Endothelial cell (in vitro differentiated cells): ENCODE measurements at places on chromosomes 1 and 21.

- no peak for DNase-seq
These were observed 18.7 kb upstream of the LBR start for GRCh38 chr1:225446595-225446960.

DNA sequence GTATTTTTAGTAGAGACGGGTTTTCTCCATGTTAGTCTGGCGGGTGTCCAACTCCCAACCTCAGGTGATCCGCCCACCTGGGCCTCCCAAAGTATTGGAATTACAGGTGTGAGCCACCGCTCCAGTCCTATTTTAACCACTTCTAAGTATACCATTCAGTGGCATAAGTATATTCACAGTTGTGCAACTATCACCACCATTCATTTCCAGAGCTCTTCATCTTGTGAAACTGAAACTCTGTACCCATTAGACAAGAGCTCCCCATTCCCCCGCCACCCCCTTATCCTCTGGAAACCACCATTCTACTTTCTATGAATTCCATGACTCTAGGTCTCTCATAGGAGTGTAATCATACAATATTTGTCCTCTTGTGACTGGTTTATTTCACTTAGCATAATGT is 40.2 kb upstream of the CAMTA1 start:
- DNase-seq, result no peak

GRCh38 chr1:214281720-214282629 is 1.0 kb downstream of the SMYD2 start:
- no peak for DNase-seq

DNA sequence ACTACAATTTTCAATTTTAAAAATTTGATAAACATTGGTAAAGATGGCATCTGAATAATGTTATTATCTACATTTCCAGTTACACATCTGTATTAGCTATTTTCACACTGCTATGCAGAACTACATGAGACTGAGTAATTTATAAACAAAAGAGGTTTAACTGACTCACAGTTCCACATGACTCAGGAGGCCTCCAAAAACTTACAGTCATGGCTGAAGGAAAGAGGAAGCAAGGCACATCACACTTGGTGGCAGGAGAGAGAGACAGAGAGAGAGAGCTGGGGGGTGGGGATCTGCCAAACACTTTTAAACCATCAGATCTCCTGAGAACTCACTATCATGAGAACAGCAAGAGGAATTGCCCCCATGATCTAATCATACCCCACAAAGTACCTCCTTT is 850.0 kb downstream of the LTN1 start:
- no peak for DNase-seq

DNA sequence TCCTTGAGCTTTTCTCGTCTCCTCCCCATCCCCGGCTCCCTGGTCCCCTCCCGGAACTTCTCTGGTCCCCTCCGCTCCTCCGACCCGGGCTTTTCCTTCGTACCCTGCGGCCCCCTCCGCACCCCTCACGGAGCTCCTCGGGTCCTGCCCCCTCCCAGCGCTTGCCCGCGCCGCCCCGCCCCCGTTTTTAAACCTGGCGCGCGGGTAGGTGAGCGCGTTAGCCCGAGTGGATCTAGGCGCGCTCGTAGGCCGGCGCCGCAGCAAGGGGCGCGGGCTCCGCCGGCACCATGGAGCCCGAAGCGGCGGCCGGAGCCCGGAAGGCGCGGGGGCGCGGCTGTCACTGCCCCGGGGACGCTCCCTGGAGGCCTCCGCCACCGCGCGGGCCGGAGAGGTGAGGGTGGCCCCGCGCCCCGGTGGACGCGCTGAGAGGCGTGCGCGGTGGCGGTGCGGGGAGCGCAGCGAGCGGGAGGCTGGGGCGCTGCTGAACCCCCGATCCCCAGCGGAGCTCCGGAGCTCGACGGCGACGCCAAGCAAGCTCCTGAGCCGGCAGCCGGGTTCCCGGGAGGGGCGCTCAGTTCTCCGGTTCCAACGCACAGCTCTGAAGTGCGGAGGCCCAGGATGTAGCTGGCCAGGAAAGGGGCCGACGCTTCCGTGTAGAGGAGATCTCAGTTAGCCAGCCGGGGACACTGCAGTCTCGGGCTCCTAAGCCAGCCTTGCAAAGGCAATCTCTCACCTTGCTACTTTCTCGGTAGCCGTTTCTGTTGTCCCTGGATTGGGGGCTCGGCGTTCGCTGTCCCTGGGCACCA is at the start of gene RIPPLY3:
Gene RIPPLY3, plus strand, starts transcription at position 217 of the 806 bp plus-strand sequence. Its CDS starts 71 bp downstream, at position 288.
- peak; percentile 52 for DNase-seq

GRCh38 chr1:213399695-213400094 is 348.7 kb downstream of the RPS6KC1 start:
- DNase-seq, result no peak

GRCh38 chr1:43706598-43707189 is 642 bp upstream of the ST3GAL3 start:
- DNase-seq, result peak; percentile 31

DNA sequence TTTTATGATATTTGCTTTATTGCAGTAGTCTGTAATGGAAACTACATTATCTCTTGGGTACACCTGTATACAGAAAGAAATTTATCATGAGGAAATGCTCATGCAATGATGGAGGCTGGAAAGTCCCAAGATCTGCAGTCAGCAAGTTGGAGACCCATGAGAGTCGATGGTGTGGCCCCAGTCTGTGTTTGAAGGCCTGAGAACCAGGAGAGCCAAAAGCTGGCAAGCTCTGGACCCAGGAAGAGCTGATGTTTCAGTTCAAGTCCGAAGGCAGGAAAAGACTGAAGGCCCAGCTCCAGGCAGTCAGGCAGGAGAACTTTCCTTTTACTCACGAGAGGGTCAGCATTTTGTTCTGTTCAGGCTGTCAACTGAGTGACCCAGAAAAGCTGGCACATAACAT is 42.2 kb downstream of the B3GALT5 start:
- no peak for DNase-seq

GRCh38 chr1:79524126-79524525 is 517.6 kb upstream of the ADGRL4 start:
- no peak for DNase-seq

GRCh38 chr1:155984341-155984740 is 6.0 kb upstream of the ARHGEF2 start:
- DNase-seq, result no peak

DNA sequence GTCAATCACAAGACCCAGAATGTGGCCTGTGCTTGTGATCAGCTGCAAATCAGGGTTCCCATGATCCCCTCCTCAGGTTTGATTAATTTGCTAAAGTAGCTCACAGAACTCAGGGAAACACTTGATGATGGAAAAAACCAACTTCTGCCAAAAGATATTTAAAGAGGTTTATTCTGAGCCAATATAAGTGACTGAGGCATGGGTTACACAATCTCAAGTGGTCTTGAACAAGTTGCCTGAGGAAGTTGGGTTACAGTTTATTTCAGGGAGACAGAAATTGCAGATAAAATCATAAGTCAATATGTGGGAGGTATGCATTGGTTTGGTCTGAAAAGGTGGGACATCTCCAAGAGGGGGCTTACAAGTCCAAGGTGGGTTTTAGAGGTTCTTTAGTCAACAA is 243.1 kb downstream of the S1PR1 start:
- DNase-seq, result no peak

- no peak for DNase-seq
These were observed 31.9 kb upstream of the ECE1 start for GRCh38 chr1:21321963-21322680.

- DNase-seq, result no peak
These were observed 2.5 kb downstream of the ETV3 start for GRCh38 chr1:157135646-157136045.

DNA sequence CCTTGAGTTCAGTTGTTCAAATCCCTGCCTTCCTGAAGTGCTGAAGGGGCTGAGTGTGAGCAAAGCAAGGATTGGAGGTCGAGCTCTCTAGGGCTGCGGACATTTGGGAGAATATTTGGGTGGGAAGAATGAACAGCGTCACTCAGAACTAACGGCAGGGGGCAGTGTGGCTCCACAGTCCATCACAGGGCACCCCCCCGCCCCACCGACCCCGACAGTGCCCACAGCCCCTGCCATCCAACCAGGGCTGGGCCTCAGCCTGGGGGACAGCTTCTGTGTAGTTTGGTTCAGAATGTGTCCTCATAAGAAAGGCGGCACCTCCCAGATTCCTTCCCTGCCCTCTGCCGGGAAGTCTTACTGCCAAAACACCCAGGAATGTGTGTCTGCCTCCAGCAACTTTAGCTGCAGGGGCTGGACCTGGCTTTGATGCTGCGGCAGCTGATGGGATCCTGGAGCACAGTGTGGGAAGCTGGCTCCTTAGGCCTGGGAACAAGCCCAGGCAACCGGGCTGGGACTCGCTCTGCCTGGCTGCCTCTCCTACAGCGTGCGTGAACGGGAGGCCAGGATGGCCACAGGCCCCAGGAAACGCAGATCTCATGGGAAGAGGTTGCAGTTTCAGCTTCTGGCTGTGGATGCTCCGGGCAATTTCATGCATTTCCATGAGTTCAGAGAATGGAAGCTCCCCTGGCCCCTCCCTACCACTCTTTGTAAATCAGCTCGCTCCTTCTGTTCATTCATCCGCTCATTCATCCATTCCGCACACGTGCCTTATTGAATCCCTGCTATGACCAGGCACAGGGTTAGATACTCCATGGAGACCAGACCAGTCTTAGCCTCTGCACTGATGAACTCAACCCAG is 104.9 kb upstream of the TMPRSS2 start:
- peak; percentile 74 for DNase-seq

- DNase-seq, result no peak
These were observed 126.0 kb upstream of the NRIP1 start for GRCh38 chr21:15190837-15191236.

GRCh38 chr21:27570306-27570868 is 603.5 kb upstream of the ADAMTS5 start:
- no peak for DNase-seq

DNA sequence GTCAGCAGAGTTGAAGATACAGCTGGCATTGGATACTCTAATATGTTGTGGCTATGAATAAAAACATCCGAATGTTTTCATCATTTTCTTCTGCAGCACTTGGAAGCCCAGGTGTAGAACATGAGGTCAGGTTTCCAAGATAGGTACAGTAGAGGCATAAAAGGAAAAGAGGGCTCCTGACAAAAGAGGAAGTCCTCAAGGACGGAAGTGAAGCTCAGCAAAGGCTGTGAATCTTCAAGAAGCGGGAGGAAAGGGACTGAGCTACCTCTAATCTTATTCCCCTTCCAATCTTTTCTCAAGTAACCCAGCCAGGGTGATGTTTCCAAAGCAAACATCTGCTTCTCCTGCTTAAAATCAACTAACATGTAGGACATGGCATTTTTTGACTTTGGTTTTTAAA is 4.4 kb upstream of the PIK3C2B start:
- no peak for DNase-seq

GRCh38 chr1:8169364-8170058 is 143.4 kb upstream of the ERRFI1 start:
- DNase-seq, result no peak

- no peak for DNase-seq
These were observed 82.1 kb downstream of the ADARB1 start for GRCh38 chr21:45156459-45156858.

GRCh38 chr1:6111571-6111970 is 65.9 kb downstream of the KCNAB2 start:
- DNase-seq, result no peak

GRCh38 chr1:201053155-201053860 is 29.8 kb upstream of the KIF21B start:
- no peak for DNase-seq

DNA sequence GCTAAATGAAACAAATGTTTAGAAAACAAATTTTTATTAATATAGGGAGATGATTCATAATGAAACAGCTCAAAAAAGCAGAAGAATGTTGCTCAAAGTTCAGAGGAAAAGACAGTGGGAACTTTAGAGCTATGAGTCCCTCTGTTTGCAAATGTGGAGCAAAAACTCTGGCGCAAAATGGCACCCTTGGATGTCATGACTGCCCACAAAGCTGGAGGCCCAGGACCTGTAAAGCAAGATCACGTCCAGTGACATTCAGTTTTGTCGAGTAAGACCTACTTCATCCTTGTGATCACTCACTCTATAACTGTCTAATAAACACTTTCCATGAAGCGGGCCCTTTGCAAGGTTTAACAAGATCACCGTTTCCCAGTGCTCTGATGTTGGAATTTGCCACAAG is 9.1 kb upstream of the EXO1 start:
- no peak for DNase-seq

DNA sequence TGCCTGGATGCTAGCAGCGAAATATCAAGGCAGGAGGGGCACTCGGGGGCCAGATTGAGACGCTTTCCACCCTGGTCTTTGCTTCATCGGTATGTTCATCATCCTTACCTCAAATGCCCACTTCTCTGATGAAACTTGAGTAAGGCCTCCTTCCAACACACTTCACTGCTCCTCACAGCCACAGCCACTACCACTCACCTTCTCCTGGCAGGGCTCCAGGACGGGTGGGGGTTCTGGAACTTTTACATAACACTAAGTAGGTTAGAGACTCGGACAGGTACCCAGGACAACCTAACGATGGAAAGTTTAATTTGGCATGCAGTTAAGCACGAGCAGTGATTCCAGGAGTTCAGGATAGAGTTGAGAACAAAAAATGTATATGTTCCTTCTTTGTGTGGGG is 73.9 kb upstream of the SPAG17 start:
- DNase-seq, result no peak

DNA sequence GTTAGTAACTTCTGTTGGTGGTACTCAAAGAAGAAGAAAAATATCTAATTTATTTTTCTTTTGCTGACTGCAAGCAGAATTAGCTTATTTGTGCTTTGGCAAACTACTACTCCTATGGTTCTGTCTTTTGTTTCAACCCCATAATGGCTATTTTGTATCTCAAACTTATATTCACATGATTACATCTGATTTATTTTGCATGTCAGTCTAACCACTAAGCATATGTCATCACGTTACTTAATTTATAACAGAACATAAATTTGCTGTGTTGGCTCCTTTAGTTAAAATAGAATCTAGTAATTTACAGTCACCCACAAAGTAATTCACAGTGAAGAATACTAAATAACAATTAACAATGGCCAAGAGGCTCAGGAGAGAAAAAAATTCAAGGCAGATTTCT is 39.1 kb upstream of the CNN3 start:
- DNase-seq, result no peak

GRCh38 chr21:35189077-35189863 is 140.2 kb upstream of the RUNX1 start:
- DNase-seq, result no peak

- no peak for DNase-seq
These were observed 82.3 kb downstream of the FCRL5 start for GRCh38 chr1:157469752-157470675.

- DNase-seq, result no peak
These were observed 6.6 kb downstream of the WDR77 start for GRCh38 chr1:111442457-111442856.

- no peak for DNase-seq
These were observed 295.2 kb downstream of the NEGR1 start for GRCh38 chr1:71987181-71987580.

- no peak for DNase-seq
These were observed 9.6 kb downstream of the BCAR3 start for GRCh38 chr1:93672069-93672468.

DNA sequence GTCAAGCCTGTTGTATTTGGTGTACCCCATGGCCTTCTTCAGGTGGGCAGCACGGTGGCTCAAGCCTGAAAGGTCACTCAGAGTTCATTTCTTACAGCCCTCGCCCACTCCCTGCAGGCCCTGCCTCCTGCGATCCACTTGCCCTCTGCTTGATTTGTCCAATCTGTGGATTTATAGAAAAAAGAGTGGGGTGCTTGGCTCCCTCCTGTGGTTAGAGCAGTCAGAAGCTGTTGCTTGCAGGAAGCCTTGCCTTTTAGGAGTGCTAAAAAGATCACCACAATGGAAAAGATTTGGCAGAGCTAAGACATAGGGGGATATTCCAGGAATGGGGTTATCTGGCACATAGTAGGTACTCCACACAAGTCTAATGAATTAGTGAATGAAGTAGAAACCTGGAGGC is 108.0 kb upstream of the TRABD2B start:
- DNase-seq, result no peak

GRCh38 chr1:8274352-8274751 is 43.6 kb upstream of the SLC45A1 start:
- no peak for DNase-seq

- no peak for DNase-seq
These were observed 640.7 kb upstream of the PTBP2 start for GRCh38 chr1:96080925-96081324.
